MV-4-11 (cell line): ENCODE measurements at places on chromosomes 13 and 19.

DNA sequence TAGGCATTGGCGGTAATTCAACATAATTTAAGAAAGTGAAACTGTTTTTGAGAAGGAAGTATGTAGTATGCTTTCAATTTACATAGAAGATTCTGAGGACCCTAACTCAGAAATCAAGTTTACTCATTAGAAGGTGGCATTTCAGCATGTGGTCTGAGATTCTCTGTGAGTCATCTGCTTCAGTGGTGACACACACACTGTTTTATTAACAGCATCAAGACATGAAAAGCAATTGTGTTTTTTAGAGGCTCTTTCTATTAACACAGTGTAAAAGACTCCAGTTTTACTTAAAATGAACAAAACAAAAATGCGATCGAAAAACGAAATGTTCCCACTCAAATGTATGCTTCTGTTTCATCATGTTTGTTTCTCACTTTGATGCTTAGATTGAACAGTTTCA lies 802.1 kb upstream of the SLITRK6 start:
- DNase-seq: peak; percentile 4

- DNase-seq: no peak
These were observed 23.6 kb upstream of the NDFIP2 start for GRCh38 chr13:79457390-79457789.

DNA sequence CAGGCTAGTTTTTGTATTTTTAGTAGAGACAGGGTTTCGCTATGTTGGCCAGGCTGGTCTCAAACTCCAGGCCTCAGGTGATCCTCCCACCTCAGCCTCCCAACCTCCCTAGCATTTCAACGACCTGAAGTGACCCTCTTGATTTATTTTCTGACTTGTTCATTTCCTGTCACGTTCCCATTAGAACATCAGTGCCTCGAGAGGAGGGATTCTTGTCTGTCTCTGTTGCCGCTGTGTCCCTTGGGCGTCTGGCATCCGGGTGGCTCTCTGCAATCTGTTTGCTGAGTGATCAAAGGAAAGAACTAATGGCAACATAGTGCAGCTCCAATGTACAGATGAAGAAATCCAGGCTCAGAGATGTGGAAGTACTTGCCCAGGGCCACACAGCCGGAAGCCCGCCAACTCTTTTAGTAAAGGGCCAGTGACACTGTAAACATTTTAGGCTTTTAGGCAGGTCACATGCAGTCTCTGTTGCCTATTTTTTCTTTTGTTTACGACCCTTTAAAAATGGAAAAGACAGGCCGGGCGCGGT lies 47.5 kb downstream of the NFIC start:
- DNase-seq: no peak

- DNase-seq: no peak
These were observed 132.2 kb downstream of the KATNAL1 start for GRCh38 chr13:30175166-30175565.

DNA sequence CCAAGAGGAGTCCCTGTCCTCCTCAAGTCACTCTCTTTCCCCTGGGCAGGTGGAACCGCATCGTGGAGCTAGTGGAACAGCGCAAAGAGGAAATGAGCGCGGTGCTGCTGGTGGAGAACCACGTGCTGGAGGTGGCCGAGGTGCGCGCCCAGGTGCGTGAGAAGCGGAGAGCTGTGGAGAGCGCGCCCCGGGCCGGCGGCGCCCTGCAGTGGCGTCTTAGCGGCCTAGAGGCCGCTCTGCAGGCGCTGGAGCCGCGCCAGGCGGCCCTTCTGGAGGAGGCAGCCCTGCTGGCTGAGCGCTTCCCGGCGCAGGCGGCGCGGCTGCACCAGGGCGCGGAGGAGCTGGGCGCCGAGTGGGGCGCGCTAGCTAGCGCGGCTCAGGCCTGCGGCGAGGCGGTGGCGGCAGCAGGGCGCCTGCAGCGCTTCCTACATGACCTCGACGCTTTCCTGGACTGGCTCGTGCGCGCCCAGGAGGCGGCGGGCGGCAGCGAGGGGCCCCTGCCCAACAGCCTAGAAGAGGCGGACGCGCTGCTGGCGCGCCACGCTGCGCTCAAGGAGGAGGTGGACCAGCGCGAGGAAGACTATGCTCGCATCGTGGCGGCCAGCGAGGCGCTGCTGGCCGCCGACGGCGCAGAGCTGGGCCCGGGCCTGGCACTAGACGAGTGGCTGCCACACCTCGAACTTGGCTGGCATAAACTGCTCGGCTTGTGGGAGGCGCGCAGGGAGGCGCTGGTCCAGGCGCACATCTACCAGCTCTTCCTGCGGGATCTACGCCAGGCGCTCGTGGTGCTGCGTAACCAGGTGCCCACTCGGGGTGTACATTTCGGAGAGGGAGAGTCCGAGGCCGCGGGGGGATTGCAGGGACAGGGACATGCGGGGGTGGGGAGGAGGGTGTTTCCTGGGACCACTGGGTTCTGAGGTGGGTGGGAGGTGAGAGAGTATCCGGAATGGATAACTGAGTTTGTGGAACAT lies 52.8 kb downstream of the SPTBN4 start:
- DNase-seq: peak; percentile 20

GRCh38 chr13:76832258-76832988 lies 53.8 kb downstream of the KCTD12 start:
- no peak for DNase-seq

- no peak for DNase-seq
These were observed 505 bp downstream of the ZSWIM4 start for GRCh38 chr19:13795595-13796300.

GRCh38 chr13:76385586-76385985 lies 500.6 kb downstream of the KCTD12 start:
- no peak for DNase-seq

DNA sequence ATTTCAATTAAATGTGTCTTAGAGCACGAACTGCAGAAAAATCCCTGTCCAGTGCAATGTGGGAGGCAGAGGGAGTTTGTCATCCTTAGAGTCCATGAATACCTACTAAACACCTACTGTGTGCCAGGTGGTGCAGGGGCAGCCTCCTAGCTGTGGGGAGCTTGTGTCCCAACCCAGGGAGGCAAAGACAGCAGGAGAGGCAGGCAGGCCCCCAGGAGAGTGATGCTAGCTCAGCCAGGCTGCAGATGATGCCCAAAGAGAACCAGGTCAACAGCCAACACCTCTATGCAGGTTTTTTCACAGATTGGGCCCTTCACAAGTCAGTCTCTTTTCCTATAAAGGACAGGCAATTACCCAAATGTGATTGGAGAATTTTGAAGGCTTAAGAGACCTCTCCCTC lies 108.2 kb upstream of the UQCRFS1 start:
- DNase-seq: no peak

- no peak for DNase-seq
These were observed 4.8 kb upstream of the SDHAF1 start for GRCh38 chr19:35990156-35990555.

GRCh38 chr19:16376649-16377048 lies 52.0 kb downstream of the KLF2 start:
- peak; percentile 15 for DNase-seq

DNA sequence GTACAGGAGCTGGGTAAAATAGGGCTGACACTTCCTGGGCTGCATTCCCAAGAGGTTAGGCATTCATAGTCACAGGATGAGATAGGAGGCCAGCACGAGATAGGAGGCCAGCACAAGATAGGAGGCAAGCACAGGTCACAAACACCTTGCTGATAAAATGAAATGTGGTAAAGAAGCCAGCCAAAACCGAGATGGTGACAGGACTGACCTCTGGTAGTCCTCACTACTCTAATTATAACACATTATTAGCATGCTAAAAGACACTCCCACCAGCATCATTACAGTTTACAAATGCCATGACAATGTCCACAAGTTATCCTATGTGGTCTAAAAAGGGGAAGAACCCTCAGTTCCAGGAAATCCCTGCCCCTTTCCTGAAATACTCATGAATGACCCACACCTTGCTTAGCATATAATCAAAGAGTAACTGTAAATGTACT lies 20.9 kb upstream of the IGSF23 start:
- DNase-seq: peak; percentile 93

GRCh38 chr13:66489586-66489985 lies 740.5 kb downstream of the PCDH9 start:
- no peak for DNase-seq

- DNase-seq: no peak
These were observed 93.2 kb downstream of the TSHZ3 start for GRCh38 chr19:31255831-31256592.

DNA sequence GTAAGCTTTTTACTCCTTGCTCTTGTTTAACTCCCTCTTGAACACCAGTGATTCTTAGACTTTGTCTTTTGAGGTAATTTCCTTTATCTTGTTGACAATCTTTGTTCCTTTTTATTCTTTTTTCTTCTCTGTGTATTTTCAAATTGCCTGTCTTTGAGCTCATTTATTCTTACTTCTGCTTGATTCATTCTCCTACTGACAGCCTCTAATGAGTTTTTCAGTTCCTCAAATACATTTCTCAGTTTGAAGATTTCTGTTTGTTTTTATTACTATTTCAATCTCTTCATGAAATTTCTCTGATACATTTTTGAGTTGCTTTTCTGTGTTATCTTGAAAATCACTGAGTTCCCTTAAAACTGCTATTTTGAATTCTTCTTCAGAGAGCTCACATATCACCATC lies 154.1 kb downstream of the ATP8A2 start:
- peak; percentile 46 for DNase-seq

DNA sequence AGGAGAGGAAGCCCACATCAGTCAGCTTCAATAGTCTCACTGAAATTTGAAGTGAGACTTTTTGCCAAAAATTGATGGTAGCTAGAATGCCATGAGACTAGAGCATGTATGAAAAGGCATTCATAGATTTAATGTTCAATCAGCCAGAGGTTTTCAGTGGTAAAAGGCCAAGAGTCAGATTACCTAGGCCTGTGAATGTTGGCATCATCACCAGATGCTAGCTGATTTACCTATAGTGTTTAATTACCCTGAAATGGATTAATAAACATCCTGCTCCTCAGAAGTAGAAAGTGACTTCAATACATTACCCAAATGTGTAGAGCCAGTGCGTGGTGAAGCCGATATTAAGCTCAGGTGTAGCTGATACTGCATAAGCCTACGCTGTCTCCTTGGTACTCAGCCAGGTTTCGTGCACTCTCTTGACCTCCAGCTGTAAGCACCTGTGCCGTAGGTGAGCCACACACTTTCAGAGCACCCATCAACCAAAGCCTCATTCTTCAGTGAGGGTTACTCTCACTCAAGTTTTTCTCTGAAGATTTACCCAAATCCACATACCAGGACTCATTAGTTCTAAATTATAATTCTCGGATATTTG lies 1140.3 kb upstream of the SLC10A2 start:
- DNase-seq: no peak

DNA sequence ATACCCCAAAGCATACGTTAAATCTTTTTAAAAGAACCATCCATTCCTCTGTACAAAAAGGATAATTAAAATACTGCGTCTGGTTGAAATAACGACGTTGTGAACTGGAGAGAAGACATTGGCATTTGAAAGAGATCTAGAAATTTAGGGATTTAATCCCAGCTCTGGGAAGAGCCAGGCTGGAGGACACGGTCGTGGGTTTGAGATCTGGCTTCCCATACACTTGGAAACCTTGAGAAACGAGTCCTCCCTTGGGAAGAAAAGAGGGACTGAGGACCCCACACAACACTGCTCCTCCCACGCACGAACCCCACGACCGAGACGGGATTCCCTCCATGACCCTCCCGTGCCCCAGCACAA lies 625 bp downstream of the ZNF709 start:
- DNase-seq: no peak

GRCh38 chr13:75521956-75522355 lies 15.7 kb downstream of the COMMD6 start:
- peak; percentile 21 for DNase-seq

DNA sequence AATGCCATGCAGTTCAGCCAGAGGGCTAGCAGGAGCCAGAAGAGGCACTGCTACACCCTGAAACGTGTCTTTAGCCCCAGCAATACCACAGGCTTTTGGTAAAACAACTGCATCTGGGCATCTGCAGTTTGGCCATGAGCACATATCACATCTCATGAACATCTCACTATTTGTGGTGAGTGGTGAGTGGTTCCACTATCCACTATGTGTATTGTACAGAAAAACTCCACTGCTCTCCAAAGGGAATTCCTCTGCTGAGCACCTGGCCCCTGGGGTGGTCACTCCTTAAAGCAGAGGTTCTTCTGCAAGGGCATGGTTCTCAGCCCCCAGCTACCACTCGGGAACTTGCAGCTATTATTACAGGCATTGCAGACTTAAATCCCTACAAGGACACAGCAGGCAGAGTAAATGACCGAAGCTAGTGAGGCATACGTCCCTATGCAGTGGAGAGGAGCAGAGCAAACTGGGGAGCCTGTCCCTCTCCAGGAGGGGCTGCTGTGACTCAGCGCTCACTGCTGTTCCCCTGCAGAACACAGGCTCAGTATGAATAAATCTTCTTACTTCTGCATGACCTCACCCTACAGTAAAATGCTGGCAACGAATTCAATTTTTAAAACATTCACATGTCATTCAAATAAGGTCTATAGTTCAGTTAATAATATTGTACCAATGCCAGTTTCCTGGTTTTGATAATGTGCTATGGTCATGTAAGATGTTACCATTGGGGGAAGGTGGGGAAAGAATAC lies 332.4 kb upstream of the ZNF507 start:
- no peak for DNase-seq

DNA sequence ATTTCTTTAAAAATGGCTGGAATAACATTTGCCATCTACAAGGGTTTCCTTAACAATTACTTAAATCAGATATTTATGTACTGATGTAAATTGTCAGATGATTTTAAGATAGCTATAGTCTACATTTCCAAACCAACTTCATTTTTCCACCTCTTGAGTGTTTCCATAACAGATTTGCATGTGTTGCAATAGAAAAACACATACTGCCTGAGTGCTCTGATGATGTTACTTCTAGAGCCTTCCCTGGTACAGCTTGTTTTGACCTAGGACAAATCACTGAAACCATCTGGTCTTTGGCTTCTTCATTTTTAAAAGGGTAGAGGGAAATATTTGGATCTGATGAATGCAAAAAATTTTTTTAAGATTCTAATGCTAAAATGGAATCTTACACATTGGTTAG lies 245.9 kb downstream of the PCDH9 start:
- DNase-seq: no peak

DNA sequence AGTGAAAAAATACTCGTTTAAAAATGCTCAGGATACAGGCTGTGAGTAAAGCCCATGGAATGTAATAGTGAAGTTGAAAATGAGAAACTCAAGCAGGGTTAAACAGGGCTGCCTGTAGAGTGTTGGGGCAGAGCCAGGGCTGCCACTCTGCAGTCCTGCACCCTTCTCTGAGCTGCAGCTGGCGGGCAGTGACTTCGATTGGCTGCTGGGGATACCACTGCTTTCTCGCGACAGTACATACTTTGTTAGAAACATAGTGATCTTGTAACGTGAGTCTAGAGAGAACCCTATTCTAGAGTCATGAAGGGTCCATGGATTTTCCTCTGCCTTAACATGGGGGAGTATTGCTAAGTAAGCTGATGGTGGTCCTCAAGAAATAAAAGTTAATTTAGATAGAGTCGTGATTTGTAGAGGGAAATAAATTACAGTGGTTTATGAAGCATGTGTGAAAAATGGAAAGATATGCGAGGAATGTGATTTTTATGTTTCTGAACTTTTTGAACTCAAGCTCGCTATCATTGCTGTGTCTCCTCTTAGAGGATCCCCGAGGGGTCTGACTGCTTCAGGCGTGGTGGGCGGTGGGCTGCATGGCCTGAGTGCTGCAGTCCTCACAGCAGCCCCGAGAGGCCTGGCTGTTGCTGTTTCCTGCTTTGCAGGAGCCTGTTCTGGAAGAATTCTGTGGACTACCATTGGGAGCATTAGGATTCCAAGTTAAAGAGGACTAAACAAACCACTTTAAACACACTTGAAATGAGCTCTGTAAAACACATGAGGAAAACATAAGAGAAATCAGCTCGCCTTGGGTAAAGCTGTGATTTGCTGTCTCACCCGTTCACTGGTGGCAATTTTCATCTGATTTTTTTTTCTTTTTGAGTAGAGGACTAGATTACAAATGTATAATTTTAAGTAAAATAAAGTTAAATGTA lies 95.7 kb downstream of the ARHGEF7 start:
- DNase-seq: no peak

- DNase-seq: no peak
These were observed 6.3 kb downstream of the LHFPL6 start for GRCh38 chr13:39596685-39597084.
